ENCODE measurements at places on chromosomes 3 and 15.

DNA sequence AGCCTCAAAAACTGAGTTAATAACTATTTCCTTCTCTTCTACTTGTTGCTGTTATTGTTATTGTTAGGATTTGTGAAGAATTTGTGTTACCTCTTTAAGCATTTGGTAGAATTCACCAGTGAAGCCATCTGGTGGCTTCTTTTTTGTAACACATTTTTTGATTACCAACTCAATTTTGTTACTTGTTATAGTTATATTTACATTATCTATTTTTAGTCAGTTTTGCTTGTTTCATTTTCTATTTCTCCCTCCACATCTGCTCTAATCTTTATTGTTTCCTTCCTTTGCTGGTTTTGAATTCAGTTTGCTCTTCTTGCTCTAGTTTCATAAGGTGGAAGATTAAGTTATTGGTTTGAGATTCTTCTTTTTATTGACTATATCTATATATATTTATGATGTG is 3.7 kb upstream of the SLC9C1 start:
- no peak for DNase-seq

DNA sequence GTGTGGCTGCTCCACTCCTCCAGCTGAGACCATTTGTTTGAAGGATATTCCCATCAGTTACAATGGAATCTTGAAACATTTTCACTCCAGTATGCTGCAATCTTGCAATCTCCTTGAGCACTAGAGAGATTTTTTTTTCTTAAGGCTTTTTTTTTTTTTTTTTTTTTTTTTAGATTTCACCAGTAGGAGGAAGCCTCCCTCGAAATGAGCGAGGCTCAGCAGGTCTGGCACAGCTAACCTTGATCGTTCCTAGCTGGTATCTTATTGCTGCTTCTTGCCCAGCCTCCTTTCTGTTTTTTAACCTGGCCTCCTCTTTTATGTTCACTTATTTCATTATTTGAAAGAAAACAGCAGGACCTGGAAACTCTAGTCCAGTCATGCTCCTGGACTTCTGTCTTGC is 48.1 kb downstream of the RAP2B start:
- no peak for DNase-seq

- DNase-seq = no peak
Observed at GRCh38 chr15:63077952-63078351, 35.4 kb downstream of the TPM1 start.

- DNase-seq = no peak
Observed at GRCh38 chr3:8452112-8452511, 49.5 kb upstream of the LMCD1 start.

GRCh38 chr3:123347691-123348264 is 101.1 kb downstream of the ADCY5 start:
- DNase-seq = no peak

Measured in GM18507 (cell line).